Psoas muscle (tissue), 8 donors: ENCODE measurements at places on chromosomes 2 and 18. TPM values are rescaled to one million over a fixed set of nuclear protein-coding genes. Genes with fewer than 3 reads are reported as not detected.

DNA sequence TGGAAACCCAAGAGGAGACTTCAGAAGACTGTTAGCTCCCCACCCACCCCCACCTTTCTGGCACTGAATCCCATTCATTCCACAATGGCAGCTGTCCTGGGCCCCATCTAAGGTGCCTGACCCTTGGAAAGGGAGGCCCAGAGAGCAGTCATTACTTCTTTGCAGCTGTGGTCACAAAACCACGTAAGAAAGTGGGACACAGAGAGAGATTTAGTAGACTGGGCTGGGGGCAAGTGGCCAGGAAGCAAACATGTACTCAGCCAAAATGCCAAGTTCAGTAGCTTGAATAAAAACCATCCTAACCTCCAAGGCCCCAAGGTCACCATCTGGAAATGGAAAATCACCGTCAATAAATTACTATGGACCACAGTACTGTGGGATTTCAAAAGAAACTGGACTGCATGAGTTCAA lies 381.4 kb downstream of the TNS1 start:
- no peak for DNase-seq
- H3K4me3 ChIP-seq = no peak overlapping the region
- H3K4me1 ChIP-seq = peaks cover 14% of the 10 kb centered on the region
- no peaks in the 10 kb centered on the region for H3K36me3 ChIP-seq
- H3K27me3 ChIP-seq = no peaks in the 10 kb centered on the region

- H3K4me1 ChIP-seq = peaks cover 4% of the 10 kb centered on the region
- H3K4me3 ChIP-seq = peak overlapping the region; percentile 16
- no peaks in the 10 kb centered on the region for H3K36me3 ChIP-seq
- H3K27ac ChIP-seq = peak overlapping the region; percentile 9
- no peaks in the 10 kb centered on the region for H3K27me3 ChIP-seq
Measured at GRCh38 chr18:9741793-9742523, 33.9 kb downstream of the RAB31 start.

GRCh38 chr2:24682304-24682703 lies 110.9 kb downstream of the PTRHD1 start:
- no peak overlapping the region for H3K4me3 ChIP-seq
- H3K27me3 ChIP-seq = no peaks in the 10 kb centered on the region
- H3K27ac ChIP-seq = no peak overlapping the region
- DNase-seq = no peak
- H3K4me1 ChIP-seq = peaks cover 16% of the 10 kb centered on the region
- H3K36me3 ChIP-seq = no peaks in the 10 kb centered on the region

- H3K36me3 ChIP-seq = no peaks in the 10 kb centered on the region
Measured at GRCh38 chr2:73175663-73176204, 26.6 kb upstream of the NOTO start.

- H3K27me3 ChIP-seq = no peaks in the 10 kb centered on the region
- H3K27ac ChIP-seq = no peak overlapping the region
- no peak overlapping the region for H3K4me3 ChIP-seq
Measured at GRCh38 chr18:29512761-29513160, 1335.8 kb upstream of the CDH2 start.

GRCh38 chr2:98240786-98241398 lies 105.4 kb upstream of the CNGA3 start:
- no peak for DNase-seq
- no peaks in the 10 kb centered on the region for H3K36me3 ChIP-seq
- no peaks in the 10 kb centered on the region for H3K27me3 ChIP-seq
- no peaks in the 10 kb centered on the region for H3K4me1 ChIP-seq
- no peak overlapping the region for H3K4me3 ChIP-seq

GRCh38 chr2:29322011-29322410 lies 206.8 kb downstream of the CLIP4 start:
- no peak for DNase-seq
- no peaks in the 10 kb centered on the region for H3K4me1 ChIP-seq
- H3K36me3 ChIP-seq = no peaks in the 10 kb centered on the region
- H3K27me3 ChIP-seq = no peaks in the 10 kb centered on the region
- H3K4me3 ChIP-seq = no peak overlapping the region

GRCh38 chr2:3492951-3493614 lies 26.2 kb downstream of the ADI1 start:
- H3K4me1 ChIP-seq = no peaks in the 10 kb centered on the region
- peaks cover 34% of the 10 kb centered on the region for H3K36me3 ChIP-seq
- peak; percentile 77 for DNase-seq

DNA sequence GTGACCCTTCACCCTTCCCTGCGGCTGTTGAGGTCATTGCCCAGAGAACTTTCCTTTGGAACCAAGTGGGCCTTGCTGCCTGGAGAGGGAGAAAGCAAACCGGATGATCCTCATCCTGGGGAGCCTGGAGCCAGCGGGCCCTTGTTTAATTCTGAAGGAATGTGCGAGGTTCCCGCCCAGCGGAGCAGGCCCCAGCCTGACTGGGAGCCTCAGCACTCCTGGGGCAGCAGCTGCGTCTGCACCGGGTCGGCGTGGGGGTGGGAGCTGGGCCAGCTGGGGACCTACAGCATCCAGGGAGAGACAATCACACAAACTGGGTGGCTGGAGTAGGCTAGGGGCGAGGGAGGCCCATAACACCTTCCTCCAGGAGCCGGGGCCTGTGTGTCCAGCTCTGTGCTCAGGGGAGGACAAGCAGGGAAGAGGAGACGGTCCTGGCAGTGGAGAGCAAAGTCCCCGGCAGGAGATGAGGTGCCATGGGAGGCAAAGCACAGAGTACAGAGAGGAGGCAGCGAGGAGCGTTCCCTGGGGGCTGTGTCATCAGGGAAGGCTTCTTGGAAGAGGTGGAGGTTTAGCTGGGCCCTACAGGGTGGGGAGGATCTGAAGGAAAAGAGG lies 61.9 kb upstream of the HAAO start:
- no peaks in the 10 kb centered on the region for H3K27me3 ChIP-seq
- H3K4me3 ChIP-seq = no peak overlapping the region
- H3K27ac ChIP-seq = peak overlapping the region; percentile 16

GRCh38 chr2:112318515-112318914 lies 43.1 kb downstream of the ZC3H6 start:
- no peaks in the 10 kb centered on the region for H3K27me3 ChIP-seq
- DNase-seq = no peak
- H3K36me3 ChIP-seq = no peaks in the 10 kb centered on the region
- H3K27ac ChIP-seq = no peak overlapping the region
- no peaks in the 10 kb centered on the region for H3K4me1 ChIP-seq
- H3K4me3 ChIP-seq = no peak overlapping the region

DNA sequence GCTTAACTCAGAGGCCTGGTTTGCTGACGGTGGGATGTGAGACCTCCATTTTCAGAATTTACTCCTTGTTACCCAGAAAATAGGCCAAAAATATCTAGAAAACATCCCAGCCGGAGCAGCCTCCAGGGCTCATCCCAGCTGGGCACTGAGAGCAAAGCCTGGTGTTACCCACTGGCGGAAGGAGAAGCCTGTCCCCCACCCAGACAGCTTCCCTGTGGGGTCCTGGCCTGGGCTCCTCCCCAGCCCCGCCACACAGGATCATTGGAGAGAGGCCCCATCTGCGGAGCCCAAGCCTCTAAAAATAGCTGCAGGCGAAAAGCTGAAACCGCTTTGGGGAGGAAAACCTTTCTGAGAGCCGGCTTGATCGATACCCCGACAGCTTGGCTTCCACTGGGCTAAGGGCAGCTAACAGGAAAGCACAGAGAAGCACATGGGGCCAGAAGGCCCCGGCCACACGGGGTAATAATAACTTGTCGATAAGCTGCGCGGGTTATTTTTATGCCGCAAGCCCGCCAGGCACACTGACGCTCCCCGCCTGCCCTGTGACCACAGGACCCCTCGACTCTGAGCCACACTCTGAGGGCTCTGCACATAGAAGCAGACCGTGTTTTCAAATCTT lies 26.9 kb upstream of the FAHD2A start:
- no peaks in the 10 kb centered on the region for H3K27me3 ChIP-seq
- no peaks in the 10 kb centered on the region for H3K36me3 ChIP-seq
- H3K27ac ChIP-seq = no peak overlapping the region
- no peak overlapping the region for H3K4me3 ChIP-seq
- no peak for DNase-seq

- peak overlapping the region; percentile 51 for H3K27ac ChIP-seq
- H3K4me3 ChIP-seq = no peak overlapping the region
- H3K36me3 ChIP-seq = no peaks in the 10 kb centered on the region
- peaks cover 27% of the 10 kb centered on the region for H3K4me1 ChIP-seq
- peak; percentile 9 for DNase-seq
Measured at GRCh38 chr2:20596193-20596972, 54.5 kb downstream of the HS1BP3 start.

DNA sequence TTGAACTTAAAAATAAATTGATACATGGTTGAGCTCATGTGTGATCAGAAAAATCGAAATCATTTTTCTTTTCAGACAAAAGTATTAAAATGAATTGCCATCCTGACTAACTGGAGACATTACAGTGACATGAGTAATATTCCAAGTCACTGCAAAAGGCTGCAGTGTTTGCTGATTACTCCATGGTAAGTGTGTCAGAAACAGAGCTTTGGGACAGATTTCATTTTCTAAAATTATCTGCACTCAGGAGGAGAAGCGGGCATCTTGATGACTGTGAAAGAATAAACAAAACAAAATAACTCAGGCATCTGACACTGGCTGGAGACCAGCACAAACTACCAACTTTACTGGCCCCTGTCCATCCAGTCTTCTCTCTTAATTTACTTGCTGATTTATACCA lies 312.3 kb upstream of the PIK3C3 start:
- DNase-seq = no peak
- no peaks in the 10 kb centered on the region for H3K27me3 ChIP-seq
- H3K4me3 ChIP-seq = no peak overlapping the region

DNA sequence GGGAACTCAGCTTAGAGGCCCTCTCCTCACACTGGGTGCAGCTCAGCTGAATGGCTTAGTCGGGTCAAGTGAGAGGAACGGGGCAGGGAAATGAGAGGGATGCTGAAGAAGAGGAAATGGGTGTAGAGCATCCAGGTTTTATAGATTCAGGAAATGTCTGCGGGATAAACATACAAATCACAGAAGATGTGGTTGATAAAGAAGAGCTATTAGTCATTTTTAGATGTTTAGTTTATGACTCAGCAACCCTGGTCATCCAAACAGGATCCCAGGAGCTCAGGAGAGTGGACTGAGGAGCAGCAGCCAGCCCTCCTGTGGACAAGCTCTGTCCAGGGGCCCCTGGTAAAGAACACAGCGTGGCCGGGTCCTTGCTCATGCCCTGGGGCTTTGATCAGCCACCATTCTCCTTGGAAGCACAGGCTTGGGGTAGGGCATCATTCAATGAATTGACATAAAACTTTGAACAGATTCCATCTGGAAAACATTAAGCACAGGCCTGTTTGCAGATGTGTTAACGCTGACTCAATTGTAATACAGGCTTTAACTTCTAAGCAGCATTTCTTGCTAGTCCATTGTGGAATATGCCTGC lies 83.0 kb downstream of the NPAS2 start:
- peaks cover 5% of the 10 kb centered on the region for H3K36me3 ChIP-seq
- no peak overlapping the region for H3K4me3 ChIP-seq
- no peak overlapping the region for H3K27ac ChIP-seq
- DNase-seq = no peak

DNA sequence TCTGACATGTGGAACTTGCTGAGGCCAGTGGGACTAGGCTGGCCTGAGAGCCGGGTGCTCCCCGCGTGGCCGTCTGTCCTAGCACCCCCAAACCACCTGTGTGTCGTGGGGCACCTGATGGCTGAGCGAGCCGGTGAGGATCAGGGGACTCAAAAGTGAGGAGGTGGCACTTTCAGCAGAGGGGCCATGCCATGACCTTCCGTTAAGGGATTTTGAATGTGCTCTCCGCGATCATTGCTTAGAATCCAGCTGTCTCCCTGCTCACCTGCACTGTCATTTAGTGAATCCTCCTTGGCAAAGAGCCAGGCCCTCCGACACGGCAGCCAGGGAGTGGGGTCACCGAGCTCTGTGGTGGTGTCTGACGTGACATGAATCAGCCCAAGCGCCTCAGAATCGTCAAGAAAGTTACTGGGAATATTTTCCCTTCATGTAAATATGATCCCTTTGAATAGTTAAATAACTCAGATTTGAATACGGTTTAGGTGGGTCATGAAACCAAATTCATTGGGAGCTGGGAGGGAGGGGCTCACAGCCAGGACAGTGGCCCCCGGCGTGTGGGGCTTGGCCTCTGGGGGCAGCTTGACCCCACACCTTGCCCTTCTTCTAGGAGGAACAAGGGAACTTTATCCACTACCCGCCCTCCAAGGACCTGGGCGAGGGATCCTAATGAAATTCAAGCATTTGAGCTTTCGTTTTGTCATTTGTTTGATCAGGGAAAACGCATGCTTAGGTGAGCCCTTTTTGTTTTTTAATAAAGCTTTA lies 9.5 kb downstream of the NFATC1 start:
- H3K4me1 ChIP-seq = peaks cover 50% of the 10 kb centered on the region
- no peaks in the 10 kb centered on the region for H3K36me3 ChIP-seq
- no peak for DNase-seq
- peak overlapping the region; percentile 42 for H3K4me3 ChIP-seq

DNA sequence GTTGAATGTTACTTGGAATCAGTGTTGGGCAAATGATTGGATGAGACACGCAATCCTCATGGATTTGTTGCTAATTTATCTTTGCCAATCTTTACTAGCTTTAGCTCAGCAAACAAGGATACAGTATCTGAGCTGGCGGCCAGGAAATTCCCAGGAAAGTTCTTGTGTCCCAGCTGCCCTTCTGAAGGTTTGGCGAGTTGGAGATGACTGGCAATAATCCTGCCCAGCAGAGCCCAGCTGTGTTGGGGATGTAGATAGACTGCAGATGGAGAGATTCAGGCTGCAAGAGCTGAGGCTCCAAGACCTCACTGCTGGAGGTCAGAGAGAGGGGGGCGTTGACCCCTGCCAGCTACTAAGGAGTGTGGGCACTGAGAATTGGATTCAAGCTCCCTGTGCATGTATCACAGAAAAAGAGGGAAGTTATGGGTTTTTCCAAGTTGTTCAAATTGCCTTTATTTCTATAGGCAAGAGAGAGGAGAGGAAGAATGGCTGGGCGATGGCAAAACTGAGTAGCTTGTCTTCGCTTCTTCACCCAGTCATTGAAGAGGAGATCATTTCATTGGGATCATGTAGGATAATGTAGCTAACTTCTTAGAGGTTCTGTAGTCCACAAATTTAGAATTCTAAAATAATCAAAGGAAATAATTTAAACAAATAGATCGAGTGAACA lies 506.8 kb upstream of the LRATD1 start:
- H3K36me3 ChIP-seq = no peaks in the 10 kb centered on the region
- no peak overlapping the region for H3K27ac ChIP-seq
- no peak for DNase-seq
- no peak overlapping the region for H3K4me3 ChIP-seq
- H3K27me3 ChIP-seq = no peaks in the 10 kb centered on the region
- no peaks in the 10 kb centered on the region for H3K4me1 ChIP-seq

- peak overlapping the region; percentile 95 for H3K27ac ChIP-seq
- DNase-seq = no peak
- no peaks in the 10 kb centered on the region for H3K27me3 ChIP-seq
- H3K4me3 ChIP-seq = peak overlapping the region; percentile 85
- H3K4me1 ChIP-seq = peaks cover 16% of the 10 kb centered on the region
Measured at GRCh38 chr2:156399224-156399949, 36.8 kb upstream of the GPD2 start.

RSAD2 gene
- total RNA-seq = 3.0 TPM

ABCB11 gene
- total RNA-seq = 0.12 TPM

TWIST2 gene
- total RNA-seq = 0.90 TPM

LBX2 gene
- total RNA-seq = 0.15 TPM

HPCAL1 gene
- 18.4 TPM for total RNA-seq

RNF144A gene
- 8.2 TPM for total RNA-seq
